ENCODE measurements at places on chromosomes 3 and 15.

DNA sequence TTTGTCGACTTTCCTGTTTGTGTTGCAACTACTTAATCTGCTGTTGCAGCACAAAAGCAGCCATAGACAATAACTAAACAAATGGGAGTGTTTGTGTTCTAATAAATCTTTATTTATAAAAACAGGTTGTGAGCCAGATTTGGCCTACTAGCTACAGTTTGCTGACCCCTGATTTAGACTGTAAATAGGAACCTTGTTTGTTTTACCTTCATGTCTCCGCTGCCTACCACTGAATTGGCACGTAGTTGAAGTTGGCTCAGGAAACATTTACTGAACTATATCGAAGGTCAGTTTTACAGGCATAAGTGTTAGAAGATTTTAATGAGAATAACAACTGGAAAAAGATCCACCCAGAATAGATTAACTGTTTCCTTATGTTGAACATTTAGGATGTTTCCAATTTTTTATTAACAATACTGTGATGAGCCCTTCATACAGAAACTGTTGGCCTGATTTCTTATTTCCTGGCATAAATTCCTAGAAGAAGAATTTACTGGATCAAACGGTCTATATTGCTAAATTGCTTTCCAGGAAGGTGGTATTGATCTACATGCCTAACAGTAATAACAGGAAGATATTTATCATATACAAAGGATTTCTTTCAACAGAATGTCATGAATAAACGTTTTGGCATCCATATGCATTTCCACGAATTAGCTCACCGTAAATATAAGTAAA is 156.2 kb upstream of the NR2E3 start:
- no peak for DNase-seq

DNA sequence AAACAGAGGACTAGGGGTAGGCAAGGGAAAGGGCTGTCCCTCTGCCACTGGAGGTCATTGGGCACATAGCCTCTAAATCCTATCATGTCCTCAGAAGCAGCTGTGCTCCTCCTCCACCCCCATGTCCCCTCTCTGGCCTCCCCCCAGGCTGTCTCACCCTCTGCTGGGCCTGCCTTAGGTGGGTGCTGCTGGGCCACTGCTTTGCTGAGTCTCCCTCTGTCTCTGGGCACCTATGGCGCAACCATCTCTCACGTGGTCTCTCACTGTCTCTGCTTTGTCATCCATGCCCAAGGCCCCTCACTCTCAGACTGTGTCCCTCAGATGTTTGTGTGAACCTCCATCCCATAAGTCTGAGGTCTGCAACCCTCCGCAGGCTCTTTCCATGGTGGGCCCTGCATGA is 35.0 kb upstream of the IQCF6 start:
- no peak for DNase-seq

DNA sequence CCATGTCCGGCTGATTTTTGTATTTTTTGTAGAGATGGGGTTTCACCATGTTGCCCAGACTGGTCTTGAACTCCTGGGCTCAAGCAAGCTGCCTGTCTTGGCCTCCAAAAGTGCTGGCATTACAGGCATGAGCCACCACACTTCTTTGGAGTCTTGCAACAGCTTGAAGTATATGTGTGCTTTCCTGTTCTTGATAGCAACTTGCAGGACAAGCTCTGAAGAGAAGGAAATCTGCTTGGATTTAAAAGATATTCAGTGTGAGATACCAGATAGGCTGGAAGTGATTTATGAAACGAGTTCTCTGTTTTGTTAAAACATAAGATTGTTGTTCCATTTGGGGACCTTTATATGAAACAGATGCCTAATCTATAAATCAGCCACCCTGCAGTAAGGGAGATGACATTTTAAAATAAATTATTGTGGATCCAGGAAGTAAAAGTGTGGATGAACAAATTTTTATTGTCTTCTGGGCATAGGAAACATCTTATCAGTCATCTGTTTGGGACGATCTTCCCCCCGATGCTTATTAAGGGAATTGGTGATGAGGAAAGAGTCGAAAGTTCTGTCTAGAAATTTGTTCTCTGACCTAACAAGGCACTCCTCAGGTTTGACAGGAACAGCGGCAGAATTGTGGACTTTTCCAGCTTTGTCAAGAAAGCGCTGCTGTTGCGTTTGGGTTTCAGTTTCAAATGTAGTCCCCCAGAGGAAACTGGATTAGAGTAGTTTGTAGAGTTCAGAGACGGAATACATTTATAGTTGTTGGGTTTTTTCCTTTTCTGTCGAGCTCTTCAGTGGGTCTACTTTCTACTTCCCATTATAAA is 53.7 kb upstream of the MAGI1 start:
- DNase-seq, result no peak

GRCh38 chr3:188080091-188080490 is 73.9 kb upstream of the LPP start:
- DNase-seq, result no peak

- no peak for DNase-seq
Observed at GRCh38 chr3:101203411-101203810, 117.0 kb downstream of the IMPG2 start.

DNA sequence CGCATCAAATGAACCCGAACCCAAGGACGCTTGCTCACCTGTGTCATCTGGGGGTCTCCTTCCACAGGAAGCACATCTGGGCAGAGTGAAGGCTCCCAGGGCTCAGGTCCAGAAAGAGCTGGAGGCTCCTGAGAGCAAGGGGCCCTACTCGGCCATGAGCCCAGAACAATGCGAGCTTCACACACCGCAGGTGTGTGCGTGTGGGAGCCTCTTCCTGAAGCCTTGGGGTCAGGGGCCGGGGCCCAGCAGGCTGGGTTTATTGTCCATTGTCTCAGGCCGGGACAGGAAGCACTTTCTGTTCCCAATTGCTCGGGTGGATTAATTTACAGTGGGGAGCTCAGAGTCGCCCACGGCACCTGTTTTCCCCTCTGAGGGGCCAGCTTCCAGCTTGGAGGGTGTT is 74.8 kb downstream of the RPN1 start:
- DNase-seq, result no peak

DNA sequence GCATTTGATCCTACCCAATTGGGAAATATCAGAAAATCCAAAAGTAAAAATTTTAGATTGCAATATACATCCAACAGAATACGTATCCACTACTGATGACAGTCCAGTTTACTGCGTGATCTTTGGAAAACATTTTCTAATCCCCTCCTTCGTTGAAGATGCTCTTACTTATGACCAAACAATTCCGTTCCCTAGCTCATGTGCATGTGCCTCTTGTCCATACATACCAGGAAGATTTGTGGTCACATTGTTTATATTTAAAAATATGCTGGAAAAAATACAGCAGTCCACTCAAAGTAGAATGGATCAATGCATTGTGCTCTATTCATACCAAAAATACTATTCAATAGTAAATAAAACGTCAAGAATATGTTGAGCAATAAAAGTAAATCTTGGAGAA is 135.3 kb downstream of the CHL1 start:
- no peak for DNase-seq

DNA sequence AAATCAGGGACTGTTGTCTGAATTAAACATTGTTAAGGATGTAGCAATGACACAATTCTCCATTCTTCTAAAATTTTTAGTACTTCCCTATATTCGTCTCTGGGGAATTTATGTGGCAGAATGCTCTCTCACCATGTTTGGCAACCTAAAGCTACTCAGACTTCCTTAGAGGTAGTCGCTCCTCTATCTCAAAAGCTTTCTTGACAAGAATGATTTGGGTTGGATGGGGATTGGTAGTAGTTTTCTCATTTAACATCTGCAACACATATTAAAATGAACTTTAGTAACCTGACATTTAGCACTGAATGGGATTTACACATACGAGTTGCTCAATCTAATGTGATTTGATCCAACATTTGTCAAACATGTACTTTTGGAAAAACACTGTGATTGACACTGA is 233.3 kb downstream of the RBMS3 start:
- no peak for DNase-seq

GRCh38 chr15:92981333-92981732 is 81.2 kb downstream of the CHD2 start:
- DNase-seq, result peak; percentile 69

- no peak for DNase-seq
Observed at GRCh38 chr3:155981669-155982068, 111.2 kb downstream of the GMPS start.

- DNase-seq, result no peak
Observed at GRCh38 chr3:160280836-160281235, 55.6 kb downstream of the C3orf80 start.

DNA sequence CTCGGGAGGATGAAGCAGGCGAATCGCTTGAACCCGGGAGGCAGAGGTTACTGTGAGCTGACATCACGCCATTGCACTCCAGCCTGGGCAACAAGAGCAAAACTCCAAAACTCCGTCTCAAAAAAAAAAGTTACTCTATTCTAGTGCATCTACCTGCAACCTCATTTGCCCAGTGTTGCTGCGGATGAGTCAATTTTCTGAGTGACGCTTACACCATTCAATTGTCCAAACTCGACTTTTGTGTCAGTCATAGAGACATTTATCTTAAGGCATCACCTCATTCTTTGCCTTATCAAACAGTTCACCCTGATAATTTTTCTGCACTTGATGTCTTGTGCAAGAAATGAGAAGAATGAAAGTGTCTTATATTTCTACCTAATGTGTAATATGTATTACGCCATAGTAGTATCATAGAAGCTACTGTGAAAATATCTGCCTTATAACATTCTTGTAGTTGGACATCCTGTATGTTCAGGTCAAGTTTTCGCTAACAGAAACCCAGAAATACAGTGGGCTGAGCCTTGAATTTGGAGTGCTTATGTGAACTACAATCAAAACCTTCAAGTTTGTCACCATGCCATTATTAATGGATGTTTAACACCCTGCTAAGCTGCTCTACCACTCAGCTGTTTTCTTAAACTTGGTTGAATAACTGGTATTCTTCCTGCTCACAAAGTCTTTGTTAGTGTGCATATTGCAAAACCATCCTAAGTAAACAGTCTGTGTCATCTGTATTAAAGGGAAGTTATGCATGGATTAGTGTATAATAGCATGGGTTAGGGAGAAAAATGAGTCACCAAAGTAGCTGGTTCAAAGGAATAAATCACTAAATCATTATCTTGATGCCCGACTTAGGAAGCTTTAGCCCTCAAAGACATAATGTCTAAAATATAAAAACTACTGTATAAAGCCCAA is 531.0 kb upstream of the NR2F2 start:
- peak; percentile 99 for DNase-seq

DNA sequence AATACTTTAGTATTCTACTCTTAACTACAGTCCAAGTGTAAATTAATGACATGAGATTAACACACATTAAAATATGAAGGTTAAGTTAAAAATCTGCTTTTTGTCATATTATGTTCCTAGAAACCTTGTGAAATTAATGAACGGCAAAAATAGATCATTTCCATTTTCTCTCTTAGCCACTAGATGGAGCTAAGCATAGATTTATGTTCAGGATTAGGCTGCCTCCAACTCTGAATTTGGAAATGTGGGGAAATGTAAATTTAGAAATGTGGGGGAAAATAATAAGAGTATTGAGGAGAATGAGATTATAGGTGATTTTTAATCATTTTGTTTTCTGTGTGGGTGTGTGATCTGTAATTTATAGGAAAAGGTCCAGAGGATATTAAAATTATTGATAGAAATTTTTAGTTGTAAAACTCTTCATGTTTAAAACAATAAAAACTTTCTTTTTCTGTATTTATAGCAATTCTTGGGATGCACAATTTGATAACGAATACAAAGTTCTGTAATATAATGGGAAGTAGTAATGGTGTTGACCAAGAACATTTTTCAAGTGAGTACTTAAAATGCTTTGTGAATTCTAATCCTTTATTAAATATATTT is 59.2 kb downstream of the TMOD3 start:
- DNase-seq, result peak; percentile 26

GRCh38 chr3:141920701-141921100 is 44.3 kb downstream of the ATP1B3 start:
- no peak for DNase-seq

DNA sequence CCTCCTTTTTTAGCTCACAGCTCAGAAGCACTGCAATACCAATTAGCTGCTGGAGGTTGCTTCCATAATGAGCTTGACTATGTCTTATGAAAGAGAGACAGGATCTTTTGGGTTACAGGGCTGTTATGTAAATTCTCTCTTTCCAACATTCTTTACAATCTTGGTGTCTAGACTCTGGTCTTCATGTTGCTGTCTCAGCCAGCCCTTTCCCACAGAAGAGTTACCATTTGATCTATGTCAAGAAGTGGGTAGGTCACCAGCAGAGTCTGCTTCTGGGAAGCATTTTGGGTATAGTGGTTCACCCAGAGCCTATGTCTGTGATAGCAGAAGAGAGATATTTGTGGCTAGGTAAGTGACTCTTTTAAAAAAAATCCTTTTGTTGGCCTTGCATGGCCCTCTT is 234.5 kb downstream of the SATB1 start:
- DNase-seq, result no peak

DNA sequence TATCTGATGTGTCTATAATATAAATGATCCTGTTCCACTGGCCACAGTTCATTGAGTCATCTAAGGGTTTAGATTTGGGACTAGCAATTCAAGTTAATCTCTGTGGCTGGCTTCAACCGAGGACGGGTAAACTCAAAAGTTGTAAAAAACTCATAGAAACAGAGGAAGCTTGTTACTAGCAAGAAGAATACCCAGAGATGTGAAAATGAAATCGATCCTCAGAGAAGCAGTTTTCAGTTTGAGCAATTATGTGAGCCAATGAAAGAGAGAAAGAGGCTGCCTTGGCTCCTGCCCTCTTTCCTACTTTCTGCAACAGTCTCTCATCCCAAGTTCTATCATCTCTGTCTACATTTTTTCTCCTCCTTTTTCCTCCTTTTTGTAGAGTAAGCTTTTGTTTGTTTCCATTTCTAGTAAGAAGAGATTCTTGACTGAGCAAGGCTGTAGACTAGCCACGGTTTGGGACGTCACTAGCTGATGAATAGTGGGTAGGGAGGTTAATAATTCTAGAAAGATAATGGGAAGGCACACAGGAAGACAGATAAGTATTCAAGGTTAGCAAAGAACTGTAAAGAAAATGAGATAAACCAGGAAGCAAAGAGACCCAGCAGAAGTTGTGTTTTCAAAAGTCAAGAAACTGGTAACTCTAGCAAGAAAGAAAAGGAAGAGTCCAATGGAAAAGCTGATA is 298.9 kb upstream of the NR2F2 start:
- no peak for DNase-seq

DNA sequence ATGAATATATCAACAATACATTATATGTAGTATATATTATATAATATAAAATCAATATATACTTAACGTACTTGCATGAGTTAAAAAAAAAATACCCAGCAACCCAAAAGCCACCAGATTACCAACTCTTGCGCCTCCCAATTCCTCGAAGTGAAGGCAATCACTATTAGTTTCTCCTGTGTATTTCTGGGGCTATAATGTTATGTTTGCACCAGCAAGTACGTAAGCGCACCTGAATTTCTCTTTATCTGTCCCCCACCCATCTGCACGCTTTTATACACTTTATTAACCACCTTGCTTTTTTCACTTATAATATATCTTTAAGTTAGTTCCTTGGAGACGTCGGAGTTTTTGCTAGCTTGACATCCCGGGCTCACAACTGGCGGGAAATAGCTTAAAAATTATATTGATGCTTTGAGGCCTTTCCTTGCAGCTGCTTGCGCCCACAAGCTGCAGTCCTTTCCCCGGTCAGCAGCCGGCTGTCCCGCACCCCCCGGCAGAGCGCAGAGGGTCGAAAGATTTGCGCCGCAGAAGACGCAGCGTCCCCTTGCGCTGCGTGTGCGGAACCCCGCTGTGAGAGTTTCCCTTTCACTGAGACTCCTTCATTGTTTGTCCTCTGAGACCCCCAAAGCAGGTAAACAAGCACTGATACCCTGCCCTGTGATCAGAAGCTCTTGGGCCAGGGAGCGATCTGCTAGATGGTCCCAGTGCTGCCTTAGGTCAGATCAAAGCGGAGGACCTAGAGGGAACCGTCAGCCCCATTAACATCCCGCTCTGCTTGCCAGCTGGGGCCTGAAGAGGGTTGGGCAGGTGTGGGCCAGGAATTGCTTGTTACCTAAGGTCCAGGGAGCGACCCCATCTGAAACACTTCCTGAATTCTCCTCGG is 8.9 kb upstream of the EOMES start:
- DNase-seq, result no peak

Data from kidney glomerular epithelial cell (primary cell).